ENCODE measurements at places on chromosomes 13 and 19.

GRCh38 chr19:40923934-40924391, 41.9 kb upstream of the CYP2A7 start:
- DNase-seq = no peak

DNA sequence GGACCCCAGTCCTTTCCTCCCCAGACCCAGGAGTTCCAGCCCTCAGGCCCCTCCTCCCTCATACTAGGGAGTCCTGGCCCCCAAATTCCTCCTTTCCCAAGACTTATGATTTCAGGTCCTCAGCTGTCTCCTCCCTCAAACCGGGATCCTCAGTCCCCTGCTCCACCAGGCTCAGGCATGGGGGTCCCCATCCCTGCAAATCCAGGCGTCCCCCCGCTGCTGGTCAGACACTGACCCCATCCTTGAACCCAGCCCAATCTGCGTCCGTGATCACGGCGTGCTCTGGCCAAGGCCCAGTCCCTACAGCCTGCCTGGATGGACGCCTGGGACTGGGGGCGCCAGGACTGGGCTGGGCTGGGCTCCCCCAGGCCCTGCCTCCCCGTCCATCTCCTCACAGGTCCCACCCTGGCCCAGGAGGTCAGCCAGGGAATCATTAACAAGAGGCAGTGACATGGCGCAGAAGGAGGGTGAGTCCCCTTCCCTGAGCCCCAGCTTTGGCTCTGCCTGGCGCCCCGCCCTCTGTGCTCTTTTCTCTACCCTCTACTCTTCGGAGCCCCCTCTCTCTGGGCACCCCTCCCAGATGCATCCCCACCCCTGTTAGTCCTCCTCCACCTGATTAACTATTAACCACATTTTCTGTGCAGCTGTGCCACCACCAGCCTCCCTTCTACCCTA, 672 bp downstream of the HPN start:
- DNase-seq = no peak

DNA sequence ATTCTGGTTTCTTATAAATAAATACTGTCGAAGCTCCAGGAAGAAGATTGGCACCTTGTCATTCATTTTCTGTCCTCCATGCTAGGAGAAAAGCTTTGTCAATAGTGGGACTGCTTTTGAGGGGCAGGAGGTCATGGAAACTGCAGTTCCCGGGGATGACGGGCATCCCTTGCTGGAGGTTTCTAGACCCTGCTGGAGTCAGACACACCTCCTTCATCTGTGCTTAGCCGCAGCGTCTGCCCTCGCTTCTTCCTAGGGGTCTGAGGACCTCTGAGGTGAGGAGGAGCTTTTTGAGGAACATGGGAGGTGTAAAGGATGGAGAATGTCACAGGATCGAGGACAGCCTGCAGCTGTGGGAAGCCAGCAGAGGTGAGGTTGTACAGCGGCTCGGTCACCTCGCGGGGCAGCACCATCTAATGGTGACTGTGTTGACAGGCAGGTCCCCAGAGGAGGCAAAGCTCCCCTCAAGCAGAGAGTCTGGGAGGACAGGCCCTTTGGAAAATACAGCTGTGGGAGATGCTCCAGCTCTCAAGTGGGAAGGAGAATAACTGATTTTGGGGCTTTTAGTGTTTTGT, 172.7 kb upstream of the RNF113B start:
- no peak for DNase-seq

DNA sequence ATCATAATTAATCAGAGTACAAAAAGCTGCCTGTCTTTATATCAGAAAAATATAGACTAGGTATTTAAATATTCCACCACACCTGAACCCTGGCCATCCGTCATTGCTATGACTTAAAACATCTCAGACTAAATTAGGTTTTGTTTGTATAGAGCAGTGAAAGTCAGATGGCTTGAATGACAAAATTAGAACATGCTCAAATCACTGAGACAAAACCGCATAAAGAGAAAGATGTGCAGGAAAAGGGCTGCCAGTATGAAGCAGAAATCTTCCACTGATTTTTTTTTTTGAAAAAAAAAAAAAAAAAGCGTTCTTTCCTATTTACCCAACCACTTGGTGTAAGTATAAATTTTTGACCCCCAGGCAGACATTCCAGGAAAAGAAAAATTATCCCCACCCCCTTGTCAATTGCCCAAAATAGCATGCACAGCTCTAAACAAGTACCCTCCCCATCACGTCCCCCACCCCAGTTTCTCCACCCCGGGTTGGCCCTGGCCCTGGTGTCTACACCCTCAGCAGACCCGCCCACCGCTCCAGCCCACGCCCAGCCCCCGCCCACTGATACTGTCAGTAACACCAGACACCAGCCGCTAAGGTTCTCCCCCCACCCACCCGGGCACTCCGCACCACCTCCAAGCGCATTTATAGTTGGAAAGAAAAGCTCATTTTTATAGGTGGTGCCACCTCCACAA, 118.6 kb downstream of the URI1 start:
- DNase-seq = no peak

DNA sequence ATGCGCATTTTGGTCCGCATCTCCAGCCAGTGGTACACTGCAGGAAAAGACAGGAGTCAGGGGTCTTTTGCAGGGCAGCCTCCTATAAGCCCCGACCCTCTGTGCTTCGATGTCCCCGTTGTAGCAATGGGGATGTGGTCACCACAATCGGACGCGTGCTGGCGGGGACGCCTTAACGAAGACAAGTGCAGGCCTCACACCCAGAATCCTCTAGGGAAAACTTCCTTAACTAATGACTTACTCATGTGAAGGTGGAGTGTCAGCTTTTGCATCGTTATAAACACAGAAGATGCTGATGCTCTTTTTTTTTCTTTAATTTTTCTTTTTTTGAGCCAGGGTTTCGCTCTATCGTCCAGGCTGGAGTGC, 22.1 kb downstream of the VASP start:
- DNase-seq = no peak

GRCh38 chr13:37475151-37475550, 123.4 kb downstream of the POSTN start:
- DNase-seq = no peak

GRCh38 chr13:33932769-33933406, 114.9 kb downstream of the RFC3 start:
- no peak for DNase-seq

Measured in NCI-H2107 (cell line).